ENCODE measurements at places on chromosomes 3 and 15.

- DNase-seq: no peak
Observed at GRCh38 chr15:55977231-55977630, 16.2 kb downstream of the NEDD4 start.

GRCh38 chr3:105996781-105997180, 128.0 kb upstream of the CBLB start:
- DNase-seq: no peak

DNA sequence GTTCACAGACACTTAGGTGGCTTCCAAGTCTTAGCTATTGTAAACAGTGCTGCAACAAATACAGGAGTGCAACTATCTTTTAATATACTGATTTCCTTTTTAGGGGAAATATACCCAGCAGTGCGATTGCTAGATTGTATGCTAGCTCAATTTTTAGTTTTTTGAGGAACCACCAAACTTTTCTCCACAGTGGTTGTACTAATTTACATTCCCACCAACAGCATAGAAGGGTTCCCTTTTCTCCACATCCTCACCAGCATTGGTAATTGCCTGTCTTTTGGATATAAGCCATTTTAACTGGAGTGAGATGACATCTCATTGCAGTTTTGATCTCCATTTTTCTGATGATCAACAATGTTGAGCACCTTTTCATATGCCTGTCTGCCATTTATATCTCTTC, 58.9 kb downstream of the ZNF148 start:
- DNase-seq: no peak

DNA sequence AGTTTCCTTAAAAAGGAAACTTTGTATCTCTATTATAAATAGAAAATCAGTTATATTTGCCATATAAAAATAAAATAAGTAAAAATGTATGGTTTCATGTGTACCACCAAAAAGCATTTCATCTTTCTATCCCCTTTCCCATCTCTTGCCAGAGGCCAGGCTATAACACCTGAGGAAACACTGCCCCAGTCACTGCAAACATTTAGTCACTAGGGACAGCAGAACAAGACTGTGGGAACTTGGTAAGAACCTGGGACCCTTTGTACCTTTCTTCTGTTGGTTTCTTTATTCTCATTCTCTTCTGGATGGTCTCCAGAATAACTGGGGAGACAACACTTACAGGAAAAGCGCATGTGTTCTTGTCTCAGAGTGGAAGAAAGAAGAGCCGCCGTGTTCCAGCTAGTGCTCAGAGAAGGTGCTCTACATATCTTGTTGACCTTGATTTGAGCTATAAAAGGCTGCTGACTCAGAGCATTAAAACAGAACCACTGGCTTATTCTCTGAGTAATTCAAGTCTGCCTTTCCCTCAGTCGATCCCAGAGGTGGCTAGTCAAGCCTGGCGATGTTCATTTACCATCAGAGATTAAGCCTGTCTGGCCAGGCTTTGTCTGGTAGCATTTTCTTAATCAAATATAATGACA, 361.6 kb downstream of the RBMS3 start:
- DNase-seq: no peak

DNA sequence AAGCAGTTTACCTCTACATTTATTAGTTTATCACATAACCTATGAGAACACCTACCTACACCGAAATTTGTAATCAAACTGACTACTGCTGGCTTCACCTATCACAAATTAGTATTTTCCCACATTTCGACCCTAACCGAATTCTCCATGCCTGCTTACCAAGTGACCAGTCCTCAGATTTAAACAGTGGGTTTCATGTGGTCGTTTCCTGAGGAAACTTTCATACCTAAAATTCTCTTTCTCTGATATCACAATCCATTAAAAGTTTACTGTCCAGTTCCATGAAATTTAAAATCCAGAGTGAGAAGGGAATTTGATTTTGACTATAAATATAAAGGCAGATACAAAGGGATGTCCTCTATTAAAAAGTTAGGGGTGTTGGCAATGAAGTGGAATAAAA, 1.9 kb downstream of the PLOD2 start:
- DNase-seq: no peak

DNA sequence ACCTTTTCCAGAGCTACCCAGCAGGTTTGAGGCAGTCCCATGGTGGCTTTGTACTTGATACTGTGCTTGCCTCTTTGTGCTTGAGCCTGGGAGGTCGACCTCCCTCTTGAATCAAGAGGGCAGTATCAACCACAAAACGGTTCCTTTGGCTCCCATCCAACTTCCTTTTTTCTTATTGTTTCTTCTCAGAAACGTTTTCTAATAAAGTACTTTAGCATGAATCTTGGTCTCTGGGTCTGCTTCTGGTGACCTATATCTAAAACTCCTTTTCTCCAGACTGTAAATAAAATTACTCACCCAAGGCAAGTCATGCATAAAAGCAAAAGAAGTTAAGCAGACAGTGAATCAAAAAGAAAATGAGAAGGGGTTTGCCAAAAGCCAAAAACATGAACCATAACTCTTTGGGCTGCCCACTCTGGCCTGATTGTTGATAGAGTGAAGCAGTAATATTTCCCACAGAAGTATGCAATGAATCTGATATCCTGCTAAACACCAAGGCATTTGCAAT, 112.2 kb upstream of the SLC4A7 start:
- DNase-seq: no peak

GRCh38 chr15:43105077-43105736, 631 bp downstream of the UBR1 start:
- no peak for DNase-seq

DNA sequence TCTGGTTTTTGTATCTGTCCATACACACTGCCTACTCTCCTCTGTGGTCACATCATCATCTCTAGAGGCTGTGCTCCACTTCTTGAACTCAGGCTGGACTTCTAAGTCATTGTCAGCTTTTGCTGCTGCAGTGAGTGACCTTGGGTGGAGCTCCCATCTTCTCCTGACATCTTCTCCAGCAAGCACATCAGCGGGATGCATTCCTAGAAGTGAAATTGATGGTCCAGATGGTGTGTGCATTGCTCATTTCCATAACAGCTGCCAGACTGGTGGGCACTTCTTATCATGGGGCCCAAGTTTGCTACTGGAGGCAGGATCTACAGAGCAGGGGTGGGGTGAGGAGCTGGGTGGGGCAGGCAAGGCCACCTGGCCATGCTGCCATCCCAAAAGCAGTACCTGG, 109.9 kb downstream of the DNAJB8 start:
- no peak for DNase-seq

DNA sequence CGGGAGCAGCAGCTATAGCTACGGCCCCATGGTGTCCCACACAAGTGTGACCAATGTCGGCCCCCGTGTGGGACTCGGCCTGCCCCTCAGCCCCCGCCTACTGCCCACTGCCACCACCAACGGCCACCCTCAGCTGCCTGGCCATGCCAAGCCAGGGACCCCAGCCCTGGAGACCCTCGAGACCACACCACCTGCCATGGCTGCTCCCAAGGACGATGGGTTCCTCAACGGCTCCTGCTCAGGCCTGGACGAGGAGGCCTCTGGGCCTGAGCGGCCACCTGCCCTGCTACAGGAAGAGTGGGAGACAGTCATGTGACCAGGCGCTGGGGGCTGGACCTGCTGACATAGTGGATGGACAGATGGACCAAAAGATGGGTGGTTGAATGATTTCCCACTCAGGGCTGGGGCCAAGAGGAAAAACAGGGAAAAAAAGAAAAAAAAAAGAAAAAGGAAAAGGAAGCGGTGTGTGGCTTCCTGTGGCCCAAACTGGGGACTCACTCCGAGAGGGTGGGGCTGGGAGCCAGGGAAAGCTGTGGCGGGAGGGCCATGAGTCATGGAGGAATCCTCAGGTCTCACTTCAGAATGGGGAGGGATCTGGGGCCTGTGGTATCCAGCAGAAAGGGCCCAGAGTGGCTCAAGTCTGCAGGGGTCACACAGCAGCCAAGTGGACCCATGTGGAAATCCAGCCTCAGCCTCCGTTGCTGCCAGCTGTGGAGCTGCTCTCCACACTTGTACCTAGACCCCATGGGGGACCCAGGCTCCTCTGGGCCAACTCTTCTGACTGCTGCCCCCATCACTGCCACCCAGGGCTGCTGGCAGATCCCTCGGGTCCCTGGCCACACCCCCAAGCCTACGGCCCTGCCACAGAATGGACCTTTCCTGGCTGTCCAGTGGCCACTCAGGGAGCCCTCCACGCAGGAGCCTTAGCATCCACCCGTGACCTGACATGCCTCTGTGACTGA, 26.1 kb downstream of the PTH1R start:
- DNase-seq: no peak
